Gastroesophageal sphincter (tissue), 4 donors: ENCODE measurements at places on chromosomes 2 and 18.

- no peak for ATAC-seq
Observed at GRCh38 chr18:57023275-57023882, 123.5 kb upstream of the BOD1L2 start.

DNA sequence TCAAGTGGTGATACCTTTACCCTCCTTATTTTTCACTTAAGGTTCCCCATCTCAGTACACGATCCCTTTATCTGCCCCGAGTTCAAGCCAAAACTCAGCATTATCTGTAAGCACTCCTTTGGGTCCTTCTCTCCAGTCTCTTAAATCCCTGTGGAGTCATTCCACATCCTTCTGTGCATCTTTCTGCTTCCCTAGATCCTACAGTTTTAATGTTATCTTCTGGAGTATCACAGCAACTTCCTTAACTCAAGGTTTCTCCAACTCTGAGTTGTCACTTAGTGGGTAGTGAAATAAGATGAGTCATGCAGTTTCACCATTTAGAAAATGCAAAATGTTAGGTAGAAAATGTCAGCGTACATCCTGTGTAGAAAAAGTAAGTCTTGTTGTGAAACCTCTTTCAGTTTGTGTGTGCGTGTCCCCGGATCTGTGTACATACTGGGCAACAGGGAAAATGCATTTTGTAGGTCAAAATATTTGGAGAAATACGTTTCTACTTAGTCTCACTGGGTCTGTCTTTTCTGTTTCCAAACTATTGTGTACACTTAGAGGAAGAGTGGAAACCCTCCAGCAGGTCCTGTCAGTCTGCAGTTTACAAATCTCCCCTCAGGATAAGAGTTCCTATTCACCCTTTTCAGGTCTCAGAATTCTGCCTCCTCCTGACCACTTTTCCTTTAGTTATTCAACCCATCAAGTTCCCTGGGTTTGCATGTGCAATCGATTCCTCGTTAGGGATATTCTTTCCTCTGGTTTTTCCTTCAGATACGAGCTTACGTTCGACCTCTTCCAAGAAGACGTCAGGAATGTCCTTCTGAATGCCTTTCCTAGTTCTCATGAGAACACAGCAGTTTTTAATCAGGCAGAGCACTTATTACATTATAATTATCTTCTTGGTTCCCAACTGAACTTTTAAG, 154.8 kb downstream of the TGIF1 start:
- ATAC-seq: peak; percentile 80

DNA sequence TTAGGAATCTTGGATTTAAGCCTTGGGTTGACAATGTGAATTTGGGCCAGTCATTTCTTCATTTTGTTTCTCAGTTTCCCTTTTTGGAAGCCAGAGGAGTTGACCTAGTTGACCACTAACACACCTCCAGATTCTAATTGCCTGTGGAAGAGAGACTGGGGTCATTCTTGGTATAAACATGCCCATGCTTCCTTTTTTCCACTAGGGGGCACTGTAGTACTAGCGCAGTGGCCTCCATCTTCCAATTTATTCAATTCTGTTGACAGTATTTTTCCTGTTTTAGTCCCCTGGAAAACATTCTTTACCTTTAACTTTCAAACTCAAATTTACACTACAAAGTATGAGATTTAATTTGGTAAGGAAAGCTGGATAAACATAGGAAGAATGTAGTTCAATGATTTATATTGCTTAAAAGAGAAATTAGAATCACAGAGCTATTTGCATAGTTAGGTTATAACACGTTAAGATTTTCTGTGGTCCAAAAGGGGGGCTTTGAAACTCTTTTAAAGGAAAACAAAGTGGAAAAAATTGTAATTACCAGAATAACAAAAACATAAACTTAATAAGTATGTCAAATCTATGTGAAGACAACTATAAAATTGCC, 57.5 kb upstream of the AGPS start:
- ATAC-seq: peak; percentile 63

DNA sequence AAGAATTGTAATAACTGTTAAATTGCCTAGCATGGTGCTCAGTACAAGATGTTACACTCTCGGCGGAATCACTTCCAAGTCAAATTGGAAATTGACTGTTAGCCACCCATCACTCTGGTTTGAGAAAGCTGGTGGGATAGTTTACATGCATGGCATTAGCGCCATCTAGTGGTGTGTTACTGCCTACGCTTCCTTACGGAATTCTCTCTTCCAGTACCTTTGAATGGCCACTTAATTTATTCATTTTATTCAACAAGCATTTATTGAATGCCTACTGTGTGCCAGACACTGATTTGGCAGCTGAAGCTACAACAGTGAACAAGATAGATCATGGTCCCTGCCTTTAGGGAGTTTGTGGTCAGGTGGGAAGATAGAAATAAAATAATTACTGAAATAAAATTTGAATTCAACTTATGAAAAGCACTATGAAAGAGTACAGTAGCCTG, 171.2 kb downstream of the TMEM247 start:
- peak; percentile 46 for ATAC-seq

DNA sequence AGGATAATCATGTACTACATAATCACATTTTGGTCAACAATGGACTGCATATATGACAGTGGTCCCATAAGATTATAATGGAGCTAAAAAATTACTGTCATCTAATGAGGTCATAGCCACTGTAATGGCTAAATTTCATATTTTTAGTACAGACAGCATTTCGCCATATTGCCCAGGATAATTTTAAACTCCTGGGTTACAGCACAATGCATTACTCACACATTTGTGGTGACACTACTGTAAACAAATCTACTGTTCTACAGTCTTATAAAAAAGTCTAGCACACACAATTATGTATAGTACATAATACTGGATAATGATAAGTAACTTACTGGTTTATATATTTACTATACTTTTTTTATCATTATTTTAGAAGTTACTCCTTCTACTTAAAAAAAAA, 12.8 kb downstream of the EIF2AK2 start:
- no peak for ATAC-seq

DNA sequence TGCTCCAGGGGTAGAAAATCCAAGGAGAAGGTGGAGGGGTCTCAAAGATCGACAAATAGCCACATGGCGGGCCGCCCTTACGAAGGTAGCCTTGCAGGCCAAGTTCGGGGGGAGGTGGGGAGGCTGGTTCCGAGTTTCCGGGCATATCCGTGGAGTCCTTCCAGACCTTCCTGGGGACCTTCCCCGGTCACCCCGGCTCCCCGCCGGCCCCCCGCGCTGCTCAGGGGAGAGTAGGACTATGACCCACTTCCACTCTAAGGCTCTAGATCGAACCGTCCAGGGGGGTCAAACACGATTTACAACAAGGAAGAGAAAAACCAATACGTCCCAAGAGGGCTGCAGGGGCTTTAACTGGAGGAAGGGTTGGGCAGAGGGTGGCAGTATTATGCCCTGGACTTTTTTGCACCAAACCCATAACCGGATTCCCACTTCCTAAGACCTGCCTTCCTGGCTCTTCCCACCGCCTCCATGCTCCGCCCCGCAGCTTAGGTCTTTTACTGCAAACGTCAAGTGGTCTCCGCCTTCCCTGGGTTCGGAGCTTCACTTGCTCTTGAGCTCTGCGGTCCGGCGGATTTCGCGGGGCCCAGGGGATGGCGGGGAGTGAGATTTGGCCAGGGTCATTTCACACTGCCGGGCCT, 779 bp upstream of the LYPD6 start:
- ATAC-seq: peak; percentile 17

- no peak for ATAC-seq
Observed at GRCh38 chr2:127618551-127619202, 27.3 kb upstream of the GPR17 start.

- ATAC-seq: no peak
Observed at GRCh38 chr2:231425811-231426703, 30.5 kb downstream of the B3GNT7 start.

- ATAC-seq: peak; percentile 75
Observed at GRCh38 chr2:239910851-239911640, 114.1 kb downstream of the NDUFA10 start.

DNA sequence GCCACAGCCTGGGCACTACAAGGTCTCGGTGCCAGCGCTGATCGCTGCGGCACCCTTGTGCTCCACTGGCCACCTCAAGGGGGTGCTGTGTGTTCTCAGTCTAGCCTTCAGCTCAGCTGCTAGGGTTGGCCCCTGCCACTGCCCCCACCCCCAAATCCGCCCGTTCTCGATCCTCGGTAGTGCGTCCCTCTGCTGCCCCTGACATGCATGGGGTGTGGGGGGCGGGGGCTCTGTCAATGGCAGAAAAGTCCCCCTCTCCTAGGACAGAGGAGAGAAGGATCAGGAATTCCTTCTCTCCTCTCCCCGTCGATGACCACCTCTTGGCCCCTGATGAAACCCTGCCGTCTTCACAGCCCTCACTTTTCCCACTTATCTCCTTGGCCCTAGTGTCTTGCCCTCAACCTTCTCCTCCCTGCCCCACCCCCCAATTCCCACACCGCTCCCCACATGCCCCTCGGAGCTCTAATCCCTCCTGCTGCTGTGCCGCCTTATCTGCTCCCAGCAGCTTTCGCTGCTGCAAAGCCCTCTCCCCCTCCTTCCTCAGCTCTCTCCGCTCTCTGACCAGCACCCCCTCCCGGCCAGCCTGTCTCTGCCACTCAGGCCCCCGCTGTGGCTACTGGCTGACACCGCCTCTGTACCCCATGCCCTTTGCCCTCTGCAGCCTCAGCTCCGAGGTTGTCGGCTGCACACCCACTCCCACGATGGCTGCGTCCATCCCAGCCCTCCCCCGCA, 4.3 kb upstream of the ASIC4 start:
- ATAC-seq: peak; percentile 75

DNA sequence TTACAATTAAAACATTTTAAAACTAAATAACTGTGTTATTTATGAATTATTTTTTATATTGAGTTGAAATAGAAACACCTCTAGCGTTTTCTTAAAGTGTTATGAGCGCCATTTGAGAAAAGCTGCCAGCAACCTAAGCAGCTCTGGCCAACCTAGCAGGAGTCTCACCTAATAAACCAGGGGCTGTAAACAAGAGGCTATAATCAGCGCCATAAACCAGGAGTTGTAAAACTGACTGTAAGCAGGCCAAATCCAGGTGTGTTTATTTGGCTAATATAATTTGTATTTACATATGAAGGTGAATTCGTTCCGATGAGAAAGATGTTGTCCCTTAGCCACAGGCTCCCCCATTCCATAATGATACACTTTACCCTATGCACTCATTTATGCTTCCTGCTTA, 34.7 kb downstream of the LRRTM1 start:
- no peak for ATAC-seq

DNA sequence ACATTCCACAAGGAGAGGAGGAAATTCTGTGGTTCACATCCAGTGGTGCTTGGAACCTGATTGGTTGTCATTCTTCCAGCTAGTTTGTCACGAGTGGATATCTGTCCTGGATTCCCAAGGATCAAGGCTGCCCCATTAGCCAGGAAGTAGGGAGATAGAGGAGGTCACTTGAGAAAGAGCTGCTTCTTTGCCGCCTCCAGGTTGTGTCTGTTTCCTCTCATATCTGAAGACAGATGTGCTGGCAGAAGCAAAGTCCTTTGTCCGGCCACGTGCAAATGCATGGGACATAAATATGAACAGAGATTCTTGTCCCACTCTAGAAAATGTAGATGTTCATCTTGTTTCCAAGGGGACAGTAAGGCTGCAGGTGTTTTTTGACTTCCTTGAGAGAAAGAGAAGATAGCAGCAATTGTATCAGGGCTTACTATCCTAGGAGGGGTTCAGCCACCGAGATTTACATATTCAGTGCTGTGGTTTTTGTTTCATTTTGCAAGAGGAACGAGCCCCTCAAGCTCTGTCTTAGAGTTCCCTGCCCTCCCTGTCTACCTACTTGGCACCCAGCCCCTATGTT, 174.4 kb downstream of the RPIA start:
- ATAC-seq: no peak

DNA sequence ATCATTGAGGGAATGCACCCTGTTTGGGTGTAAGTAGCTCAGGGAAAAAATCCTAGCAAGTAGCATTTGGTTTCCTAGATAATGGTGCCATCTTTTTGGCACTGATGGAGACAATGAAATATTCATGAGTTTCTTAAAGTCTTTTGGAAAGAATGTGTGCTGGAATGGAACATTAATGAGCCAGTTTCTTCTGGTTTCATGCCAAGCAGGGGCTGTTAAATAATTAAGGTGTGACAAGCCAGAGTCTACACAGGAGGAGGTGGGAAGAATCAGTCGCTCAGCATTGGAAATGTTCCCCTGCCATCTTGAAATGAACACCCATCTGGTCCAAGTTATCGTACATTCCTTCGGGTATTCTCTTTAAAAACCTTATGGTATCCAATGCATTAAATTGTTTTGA, 457.3 kb downstream of the RIT2 start:
- ATAC-seq: no peak

GRCh38 chr2:233051241-233052149, 8.6 kb upstream of the INPP5D start:
- peak; percentile 84 for ATAC-seq

DNA sequence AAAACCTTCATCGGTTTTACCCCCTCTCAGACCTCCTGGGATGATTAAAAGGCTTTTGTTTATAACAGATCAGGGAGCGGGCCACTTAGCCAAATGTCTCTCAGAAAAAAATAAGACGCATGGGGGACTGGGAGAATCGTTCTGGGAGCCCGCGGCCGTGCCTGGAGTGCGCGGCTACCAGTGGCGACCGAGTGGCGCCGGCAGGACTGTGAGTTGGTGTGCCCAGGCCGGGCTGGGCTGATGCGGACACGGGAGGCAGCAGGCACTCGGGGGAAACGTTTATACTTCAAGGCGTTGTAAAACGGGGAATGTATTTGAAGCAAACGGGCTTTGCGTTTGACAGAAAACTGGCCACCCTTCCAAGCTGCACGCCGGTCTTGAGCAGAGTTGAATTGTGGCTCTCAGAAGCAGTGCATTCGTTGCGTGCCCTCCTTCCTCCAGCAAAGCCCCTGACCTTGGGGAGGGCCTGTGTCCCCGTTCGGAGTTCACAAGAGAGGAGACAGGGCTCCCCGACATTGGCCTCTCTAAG, 4.7 kb upstream of the HOXD10 start:
- ATAC-seq: no peak

GRCh38 chr2:110955556-110955955, 165.2 kb upstream of the BCL2L11 start:
- no peak for ATAC-seq

- ATAC-seq: no peak
Observed at GRCh38 chr2:65511306-65511705, 78.9 kb upstream of the SPRED2 start.

DNA sequence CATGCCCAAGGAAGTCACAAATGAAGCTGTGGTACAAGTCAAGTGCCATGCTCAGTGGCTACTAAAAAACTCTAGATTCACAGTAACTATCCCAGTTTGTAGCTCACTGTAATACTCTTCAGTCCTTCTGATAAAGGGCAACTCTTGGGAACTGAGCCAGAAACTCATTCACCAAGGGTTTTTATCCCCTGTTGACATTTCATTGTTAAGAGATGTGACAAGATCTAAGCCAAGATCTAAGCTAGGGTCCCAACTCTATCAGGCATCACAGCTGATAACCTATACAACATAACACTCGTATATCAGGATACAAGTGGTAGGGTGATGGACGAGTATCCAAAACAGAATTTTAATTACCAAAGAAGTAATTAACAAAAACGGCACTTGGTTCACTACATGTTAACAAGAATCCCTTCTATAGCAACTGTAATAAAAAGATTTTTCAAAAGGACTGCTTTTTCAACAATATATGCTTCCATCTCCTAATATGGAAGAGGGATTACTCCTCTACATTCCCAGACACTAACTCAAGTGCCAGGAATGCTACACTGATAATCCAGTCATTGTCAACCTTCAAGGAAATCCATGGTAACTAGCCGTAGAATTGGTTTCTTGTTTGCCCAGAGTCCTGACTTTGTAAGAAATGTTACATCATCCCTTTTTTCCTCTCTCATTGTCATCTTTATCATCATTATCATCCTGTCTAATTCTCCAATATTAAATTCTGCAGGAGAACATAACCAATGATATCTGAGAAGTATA, 111.7 kb downstream of the CDH2 start:
- no peak for ATAC-seq

- ATAC-seq: peak; percentile 52
Observed at GRCh38 chr2:239716536-239717318, 308.4 kb downstream of the NDUFA10 start.
